Pancreas (tissue), 10 donors: ENCODE measurements at places on chromosomes 3 and 15. TPM values are rescaled to one million over a fixed set of nuclear protein-coding genes. Genes with fewer than 3 reads are reported as not detected.

GRCh38 chr3:52006017-52006819, 10.5 kb upstream of the RPL29 start:
- no peak for DNase-seq

DNA sequence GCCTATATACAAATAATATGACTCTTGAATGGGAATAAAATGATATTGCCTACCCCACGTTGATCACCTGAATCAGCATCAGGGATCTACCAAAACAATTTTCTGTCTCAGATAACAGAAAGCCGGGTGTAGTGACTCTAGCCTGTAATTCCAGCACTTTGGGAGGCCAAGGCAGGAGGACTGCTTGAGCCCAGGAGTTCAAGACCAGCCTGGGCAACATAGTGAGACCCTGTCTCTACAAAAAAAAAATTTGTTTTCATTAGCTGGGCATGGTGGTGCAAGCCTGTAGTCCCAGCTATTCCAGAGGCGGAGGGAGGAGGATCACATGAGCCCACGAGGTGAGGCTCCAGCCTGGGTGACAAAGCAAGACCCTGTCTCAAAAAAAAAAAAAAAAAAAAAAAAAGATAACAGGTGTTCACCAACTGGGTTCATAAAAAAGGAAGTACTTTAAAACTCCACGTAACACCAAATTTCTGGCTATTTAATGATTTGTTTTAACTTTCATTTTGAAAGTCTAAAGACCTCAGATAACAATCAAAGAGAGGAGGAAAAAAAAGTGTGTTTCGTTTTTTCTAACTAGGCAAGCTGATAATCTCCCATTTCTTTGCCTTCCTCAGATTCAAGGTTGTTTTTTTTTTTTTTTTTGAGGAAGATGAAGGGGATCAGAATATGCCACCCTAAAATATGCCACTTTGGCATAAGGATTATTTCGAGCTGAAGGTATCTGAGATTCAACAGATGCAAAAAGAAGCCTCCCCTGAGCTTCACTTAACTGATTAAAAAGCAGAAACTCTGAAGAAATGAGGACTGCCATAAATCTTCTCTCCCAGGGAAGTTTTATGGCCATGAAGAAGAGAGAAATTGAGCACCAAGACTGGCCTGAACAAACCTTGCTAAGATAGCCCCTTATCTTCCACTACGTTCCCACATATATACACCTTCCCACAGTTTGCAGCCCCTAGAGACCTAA, 44.1 kb downstream of the TRANK1 start:
- no peak for DNase-seq

- DNase-seq = no peak
Measured at GRCh38 chr15:38997841-38998240, 433.2 kb upstream of the RASGRP1 start.

- DNase-seq = no peak
Measured at GRCh38 chr15:68997930-68998777, 16.3 kb upstream of the NOX5 start.

DNA sequence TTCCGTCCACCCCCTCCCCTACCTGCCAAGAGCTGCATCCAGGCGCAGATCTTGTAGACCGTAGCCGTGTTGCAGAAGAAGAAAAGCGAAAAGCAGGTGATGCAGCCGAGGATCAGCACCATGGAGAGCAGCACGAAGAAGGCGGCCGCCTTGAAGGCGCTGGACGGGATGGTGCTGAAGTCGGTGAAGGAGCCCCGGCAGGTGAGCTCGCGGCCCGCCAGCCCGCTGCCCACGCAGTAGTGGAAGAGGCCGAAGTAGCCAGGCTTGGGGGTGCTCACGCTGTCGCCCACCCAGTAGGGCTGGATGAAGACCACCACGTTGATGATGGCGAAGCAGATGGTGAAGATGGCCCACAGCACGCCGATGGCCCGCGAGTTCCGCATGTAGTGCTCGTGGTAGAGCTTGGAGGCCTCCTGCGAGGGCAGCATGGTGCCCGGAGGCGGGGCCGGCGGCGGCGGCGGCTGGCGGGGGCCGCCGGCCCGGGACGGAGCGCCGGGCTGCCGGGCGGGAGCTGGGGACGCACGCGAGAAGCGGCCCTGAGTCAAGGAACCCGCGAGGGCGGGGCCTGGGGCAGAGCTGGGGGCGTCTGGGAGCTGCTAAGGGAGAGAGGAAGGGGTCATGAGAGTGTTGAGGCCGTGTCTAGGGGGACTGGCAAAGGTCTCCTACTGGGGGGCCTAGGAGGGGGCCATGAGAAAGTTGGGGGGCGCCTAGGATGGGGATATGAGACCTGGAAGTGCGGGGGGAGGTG, 1.2 kb downstream of the LHFPL4 start:
- peak; percentile 68 for DNase-seq

DNA sequence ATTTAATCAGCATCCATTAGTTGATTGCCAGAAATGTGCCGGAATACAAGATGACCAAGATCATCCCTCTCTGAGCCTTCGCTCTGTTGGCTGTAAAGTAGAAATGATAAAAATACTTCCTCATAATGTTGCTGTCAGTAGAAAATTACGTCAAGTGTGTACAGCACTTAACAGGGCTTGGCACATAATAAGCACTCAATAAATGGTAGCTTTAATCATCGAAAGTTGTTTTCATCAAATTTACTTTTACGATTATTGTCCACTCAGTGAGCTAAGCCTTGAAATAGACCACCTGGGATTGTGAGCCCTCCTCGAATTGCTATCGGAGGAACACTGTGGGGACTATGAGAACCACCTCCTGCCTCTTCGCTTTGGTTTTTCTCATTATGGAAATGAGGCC, 301.3 kb upstream of the TPRG1 start:
- DNase-seq = no peak

DNA sequence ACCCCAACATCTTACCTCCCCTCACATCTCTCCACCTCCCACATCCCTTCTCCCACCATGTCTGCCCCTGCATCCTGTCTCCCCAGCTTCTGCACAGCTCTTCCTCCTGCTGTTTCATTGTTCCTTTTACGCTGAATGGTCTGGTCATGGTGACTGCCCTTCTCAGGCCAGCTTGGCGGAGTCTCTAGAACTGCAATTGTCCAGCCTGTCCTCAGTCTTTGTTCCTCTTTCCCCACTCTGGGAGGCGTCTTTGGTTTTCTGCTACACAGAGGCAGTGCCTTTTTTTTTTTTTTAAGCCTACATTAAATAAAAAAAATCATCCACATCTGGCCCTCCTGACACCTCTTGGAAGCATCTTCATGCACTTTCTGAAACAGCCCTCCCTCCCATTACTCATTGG, 49.1 kb upstream of the SEC22A start:
- no peak for DNase-seq

PML gene
- total RNA-seq = 31.7 TPM

CYP11A1 gene
- total RNA-seq = 0.28 TPM

MEX3B gene
- total RNA-seq = 2.2 TPM
